Stimulated activated CD8-positive, alpha-beta memory T cell treated with anti-CD3 and anti-CD28 coated beads, Interleukin-12 subunit alpha, Interleukin-12 subunit beta, amount 100 ng/mL, for 1 hour (primary cell): ENCODE measurements at places on chromosomes 2 and 18.

DNA sequence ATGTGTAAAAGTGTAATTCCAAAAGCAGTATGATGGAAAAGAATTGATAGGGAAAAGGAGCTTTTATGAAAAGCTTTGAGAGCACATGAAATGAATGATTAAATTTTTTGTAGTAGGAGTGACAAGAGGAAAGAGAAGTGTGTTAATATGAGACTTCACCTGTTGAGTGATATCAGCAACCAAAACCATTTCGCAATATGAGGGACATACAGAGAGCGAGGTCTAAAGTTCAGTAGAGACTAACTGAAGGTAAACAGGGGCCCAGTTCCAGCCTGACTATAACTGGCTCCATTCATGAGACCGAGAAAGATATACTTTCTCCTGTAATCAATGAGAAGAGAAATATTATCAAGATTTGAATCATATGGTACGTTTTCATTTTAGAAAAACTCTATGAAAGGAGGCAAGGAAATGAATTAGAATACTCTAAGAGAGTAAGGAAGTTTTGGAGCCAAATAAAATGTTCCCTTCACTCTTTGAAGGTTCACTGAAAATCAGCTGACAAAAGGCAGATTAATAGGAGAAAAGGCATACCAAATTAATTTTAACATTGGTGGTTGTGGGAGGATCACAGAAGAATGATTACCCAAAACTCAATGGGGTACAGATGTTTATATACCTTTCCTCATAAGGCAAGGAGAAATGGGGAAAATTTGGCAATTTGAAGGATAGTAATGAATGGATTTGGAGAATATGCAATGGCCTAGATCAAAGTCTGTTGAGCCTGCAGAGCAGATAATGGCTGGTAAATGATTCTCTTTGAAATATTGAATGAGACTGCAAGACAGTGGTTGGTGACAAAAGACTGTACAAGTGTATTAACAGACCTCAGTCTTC is 932.2 kb downstream of the TDRD15 start:
- DNase-seq = no peak

DNA sequence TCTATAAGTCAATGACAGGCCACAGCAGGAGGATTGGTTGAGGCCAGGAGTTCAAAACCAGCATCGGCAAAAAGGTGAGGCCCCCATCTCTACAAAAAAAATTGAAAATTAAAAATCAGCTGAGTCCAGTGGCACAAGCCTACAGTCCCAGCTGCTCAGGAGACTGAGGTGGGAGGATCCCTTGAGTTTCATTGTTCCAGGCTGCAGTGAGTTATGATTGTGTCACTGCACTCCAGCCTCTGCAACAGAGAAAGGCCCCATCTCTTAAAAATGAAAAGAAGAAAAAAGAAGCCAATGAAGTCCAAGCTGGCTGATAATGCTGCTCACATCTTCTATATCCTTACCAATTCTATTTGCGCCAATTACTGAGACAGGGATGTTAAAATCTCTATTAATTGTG is 39.1 kb downstream of the MRPS5 start:
- no peak for DNase-seq

- no peak for DNase-seq
Measured at GRCh38 chr2:8576525-8577167, 105.2 kb upstream of the ID2 start.

DNA sequence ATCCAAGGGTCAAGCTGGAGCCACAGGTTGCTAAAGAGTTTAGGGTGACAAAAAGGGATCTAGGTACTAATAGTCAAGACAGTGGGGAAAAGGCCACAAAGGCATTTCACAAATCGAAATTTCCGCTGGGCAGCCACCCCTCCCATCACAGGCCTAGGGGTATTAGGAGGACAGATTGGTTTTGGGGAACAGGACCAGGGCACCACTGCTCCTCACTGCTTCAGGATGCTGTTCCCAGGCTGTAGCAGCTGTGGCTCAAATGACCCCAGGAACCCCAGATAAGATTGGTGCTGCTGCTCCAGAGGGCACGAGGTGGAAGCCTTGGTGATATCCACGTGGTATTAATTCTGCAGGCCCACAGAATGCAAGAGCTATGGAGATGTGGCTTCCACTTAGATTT is 22.7 kb downstream of the KLHL23 start:
- no peak for DNase-seq

DNA sequence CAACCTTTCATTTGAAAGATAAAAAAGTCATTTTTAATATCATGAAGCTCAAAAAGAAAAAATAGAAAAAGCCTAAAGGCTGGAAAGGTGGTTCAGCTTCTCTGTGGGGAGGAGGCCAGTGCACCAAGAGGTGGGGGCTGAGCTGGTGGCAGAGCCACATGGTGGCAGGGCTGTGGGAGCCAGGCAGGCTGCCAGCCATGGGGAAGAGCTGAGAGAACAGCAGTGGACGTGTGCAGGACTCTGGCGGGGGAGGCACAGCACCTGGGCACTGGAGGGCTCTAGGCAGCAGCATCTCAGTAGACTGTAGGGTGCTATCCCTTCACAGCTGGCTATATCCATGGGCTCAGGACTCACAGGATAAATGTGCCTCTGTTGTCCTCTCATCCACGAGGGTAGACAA is 47.8 kb downstream of the STK25 start:
- DNase-seq = no peak
